ENCODE measurements at places on chromosomes 7 and 10.

- no peak for DNase-seq
These were observed 51.5 kb upstream of the DGKB start for GRCh38 chr7:14954035-14954434.

DNA sequence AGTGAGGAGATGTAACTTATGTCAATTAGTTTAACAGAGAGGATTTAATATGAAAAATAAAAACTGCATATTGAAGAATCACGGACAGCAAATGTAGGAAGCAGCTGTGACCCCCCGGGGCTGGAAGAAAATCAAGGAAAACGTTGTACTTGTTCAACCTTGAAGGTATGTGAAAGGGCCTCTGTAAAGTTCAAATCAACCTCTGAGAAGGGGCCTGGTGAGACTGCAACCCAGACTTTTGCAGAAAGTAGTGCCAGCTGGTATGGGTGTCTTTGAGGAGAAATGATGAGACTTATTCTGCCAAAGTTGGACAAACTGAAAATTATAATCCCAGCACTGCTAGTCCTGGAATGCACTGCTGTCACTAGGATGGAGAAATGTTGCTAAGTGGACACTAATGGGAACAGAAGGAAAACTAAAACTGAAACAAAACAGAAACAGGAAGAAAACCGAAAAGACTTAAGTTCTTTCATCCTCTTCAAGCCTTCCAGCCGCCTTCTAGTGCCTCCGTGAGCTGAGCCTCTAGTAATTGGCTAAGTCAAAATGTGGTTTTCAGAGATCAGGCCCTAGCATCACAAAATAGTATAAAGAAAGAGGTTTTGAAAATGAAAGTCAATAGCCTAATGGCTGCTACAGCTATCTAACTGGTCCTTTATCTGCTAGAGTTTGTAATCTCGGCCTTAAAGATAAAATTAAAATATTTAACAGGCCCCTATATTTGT, 253.7 kb upstream of the SORCS1 start:
- DNase-seq, result no peak

GRCh38 chr7:55073976-55074528, 55.2 kb downstream of the EGFR start:
- no peak for DNase-seq

- DNase-seq, result no peak
These were observed 103.0 kb upstream of the LSM8 start for GRCh38 chr7:118080947-118081346.

DNA sequence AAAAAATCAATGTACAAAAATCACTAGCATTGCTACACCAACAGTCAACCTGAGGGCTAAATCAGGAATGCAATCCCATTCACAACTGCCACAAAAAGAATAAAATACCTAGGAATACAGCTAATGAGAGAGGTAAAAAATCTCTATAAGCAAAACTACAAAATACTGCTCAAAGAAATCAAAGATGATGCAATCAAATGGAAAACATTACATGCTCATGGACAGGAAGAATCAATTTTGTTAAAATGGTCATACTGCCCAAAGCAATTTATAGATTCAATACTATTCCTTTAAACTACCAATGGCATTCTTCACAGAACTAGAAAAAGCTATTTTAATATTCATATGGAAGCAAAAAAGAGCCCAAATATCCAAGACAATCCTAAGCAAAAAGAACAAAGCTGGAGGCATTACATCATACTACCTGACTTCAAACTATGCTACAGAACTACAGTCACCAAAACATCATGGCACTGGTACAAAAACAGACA, 116.3 kb downstream of the HPSE2 start:
- no peak for DNase-seq

DNA sequence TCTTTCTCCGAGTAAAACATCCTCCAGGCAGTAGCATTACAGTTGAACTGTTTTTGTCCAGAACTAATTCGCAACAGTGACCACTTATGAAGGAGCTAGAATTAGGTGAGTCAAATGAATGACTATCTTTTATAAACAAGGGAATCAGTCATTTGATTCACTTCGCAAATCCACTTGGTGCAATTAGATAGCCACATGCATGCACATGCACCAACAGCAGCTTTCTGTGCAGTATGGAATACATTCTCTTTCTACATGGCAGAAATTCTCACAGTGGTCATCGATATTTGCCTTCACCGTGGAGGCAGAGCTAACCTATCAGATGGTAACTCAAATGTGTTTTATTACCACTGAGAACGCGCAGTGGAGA, 118.8 kb downstream of the CDK6 start:
- no peak for DNase-seq

GRCh38 chr10:1293636-1294435, 237.7 kb downstream of the WDR37 start:
- DNase-seq, result no peak

DNA sequence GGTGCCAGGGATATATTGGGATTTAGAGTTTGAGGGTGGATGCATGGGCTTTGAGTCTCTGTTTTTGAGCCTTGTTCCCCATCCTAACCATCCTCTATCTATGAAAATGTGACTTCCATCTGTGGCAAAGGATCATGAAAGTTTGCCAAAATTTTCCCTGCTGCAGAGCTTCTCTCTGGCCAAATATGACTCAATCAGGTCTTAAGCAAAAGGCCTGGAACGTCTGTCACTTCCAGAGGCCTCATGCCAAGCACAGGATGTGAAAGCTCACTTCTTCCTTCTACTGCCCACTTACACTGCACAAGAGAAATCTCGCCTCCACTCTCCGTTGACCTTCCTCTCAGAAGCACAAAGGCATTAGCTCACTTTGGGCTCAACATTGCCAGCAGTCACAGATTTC, 696.9 kb upstream of the NRP1 start:
- peak; percentile 58 for DNase-seq

- DNase-seq, result no peak
These were observed 28.5 kb downstream of the ZNF33B start for GRCh38 chr10:42609872-42610271.

- DNase-seq, result no peak
These were observed 11.7 kb upstream of the ZNF716 start for GRCh38 chr7:57438244-57438643.

DNA sequence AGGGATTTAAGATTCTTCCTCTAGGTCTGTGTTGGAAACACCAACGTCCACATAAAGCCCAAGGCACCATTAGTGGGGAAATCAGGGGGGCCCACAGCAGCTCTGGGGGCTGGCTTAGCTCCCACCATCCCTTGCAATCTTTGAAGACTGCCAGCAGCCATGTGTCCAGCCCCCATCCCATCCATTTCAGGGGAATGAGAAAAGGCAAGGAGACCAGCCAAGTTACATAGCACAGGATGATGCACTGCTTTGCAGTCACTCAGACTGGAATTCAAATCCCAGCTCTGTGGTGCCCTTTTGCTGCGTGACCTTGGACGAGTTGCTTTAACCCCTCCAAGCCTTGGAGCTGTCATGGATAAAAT, 108.9 kb upstream of the ZMIZ1 start:
- DNase-seq, result no peak

DNA sequence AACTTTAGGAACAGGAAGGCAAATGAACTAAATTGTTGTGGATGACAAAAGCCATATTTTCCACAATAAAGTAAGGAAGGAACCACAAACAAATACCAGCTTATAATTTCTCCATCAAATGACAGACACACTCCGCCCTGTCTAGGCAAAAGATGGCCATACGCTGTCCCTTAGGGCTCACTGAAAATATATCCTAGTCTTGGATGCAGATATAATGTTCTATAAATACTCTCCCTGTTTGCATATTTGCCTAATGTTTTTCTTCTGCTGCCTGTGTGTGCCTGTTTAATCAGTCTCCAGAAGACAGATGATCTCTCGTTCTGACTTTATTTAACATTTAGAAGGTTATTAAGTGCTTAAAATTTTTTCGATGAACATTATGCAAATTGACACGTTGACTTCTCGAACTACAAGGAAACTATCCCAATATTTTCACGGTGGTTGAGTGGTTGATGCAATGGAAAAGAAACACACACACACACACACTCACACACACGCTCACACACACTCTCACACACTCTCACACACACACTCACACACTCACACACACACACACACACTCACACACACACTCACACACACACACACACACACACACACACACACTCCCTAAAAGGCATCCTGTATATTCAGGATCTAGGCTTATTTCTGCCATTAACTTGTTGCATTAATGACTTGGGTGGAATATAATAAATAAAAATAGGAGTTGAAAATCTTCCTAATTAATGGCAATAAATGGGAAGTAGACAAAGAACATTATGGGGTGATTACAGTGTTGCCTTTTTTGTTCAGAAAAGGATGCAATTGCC, 297.1 kb downstream of the PRPF18 start:
- DNase-seq, result no peak

DNA sequence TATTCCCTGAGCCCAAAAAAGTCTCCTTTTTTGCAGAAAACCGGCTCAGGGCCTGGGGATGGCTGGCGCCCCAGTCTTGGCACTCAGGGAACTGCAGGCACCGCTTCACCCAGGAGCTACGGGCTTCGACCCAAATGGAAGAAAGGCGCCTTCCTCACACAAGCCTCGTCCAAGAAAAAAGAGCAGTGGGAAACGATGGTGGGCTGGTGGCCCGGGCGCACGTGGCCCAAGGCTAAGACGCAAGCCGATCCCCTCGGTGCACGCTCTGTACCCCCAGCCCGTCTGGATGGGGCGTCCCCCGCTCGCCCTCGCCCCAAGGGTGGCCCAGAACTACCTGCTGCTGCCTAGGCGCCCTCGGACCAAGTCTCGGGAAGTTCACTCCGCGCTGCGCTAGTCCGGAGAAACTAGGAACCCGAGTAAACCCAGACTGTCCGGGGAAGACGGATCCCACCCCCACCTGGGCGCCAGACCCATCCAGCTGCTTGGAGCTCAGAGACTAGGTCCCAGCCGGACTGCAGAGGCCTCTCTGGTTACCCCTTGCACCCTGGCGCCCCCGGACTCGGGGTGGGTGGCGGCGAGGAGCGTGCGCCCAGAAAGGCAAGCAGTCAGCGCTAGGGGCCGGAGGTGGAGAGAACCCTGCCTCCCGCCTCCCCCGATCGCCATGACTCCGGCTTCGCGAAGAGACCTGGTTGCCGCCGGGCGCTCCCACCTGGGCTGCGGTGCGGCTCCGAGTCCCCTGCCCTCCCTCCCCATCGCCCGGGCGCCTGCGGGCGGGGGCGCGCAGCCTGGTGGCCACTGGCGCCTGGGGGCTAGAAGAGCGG, 76.4 kb downstream of the CALN1 start:
- no peak for DNase-seq

All from muscle of arm (tissue), 14 donors.